Stimulated activated CD4-positive, alpha-beta T cell treated with anti-CD3 and anti-CD28 coated beads, TNF-alpha, amount 100 ng/mL, for 24 hours (primary cell): ENCODE measurements at places on chromosomes 5 and 9.

- DNase-seq, result no peak
These were observed 69.9 kb downstream of the FGF1 start for GRCh38 chr5:142615948-142616347.

DNA sequence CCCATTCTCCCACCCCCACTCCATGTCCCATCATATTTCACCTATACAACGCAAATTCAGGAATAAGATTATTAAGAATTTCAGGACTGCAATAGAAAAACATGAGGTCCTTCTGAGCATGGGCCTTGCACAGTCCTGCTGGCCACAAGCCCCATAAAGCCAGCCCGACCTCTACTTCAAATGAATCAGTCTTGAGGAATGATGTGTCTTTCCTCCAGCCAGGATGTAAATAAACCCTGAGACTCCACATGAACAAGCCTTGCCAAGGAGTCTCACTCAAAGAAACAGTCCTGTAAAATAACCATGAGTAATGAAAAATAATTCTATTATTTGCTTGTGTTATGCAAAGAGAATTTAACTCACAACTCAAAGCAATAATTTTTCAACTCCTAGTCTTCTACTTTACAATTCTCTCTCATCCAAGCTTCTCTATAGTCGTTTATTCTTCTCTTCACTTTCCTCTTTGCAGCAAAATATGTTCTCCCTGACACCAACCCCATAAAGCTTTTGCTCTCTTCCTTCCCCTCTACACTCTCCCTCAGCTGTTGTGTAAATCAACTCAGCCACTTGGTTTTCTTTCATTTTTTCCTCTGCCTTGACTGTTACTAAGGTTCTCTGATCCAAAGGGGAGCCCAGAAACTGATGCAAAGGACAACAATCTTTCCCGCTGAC is 140.1 kb upstream of the MOCS2 start:
- no peak for DNase-seq

GRCh38 chr5:42798284-42799240 is 13.1 kb downstream of the SELENOP start:
- DNase-seq, result no peak

DNA sequence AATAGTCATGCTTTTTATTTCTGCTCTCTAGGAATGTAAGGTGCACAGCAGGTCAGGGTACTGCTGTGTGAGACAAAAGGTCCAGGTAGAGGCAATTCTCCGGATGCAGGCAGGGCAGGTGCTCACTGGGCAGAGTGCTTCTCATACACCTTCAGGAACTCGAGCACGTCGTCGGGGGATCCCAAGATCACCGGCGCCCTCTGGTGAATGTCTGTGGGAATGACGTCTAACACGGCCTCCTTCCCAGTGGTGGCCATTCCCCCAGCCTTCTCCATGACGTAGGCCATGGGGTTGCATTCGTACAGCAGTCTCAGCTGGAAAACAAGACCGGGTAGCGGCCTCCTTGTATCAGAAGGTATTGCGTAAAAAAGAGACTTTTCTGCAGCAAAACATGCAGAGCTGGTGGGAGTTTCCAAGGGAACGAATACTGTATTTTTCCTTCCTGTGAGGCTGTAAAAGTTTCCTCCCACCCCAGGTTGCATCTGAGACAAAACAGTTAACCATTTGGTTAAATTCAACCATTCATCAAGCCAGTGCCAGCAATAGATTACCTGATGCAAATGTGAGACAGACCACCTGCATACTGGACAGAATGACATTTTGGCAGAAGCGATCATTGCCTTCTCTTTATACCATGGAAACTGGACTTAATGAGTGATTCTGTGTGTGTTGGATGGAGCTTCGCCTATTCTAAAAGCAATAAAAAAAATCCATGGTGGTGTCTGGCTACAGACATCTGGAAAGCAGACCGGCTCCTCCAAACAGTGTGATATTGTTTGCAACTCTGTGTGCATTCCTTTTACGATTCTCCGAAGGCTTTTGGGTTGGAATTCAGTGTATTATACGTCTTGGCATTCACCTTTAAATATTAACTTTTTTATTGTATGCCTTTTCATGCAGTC is 9.9 kb upstream of the FBP2 start:
- DNase-seq, result peak; percentile 61

DNA sequence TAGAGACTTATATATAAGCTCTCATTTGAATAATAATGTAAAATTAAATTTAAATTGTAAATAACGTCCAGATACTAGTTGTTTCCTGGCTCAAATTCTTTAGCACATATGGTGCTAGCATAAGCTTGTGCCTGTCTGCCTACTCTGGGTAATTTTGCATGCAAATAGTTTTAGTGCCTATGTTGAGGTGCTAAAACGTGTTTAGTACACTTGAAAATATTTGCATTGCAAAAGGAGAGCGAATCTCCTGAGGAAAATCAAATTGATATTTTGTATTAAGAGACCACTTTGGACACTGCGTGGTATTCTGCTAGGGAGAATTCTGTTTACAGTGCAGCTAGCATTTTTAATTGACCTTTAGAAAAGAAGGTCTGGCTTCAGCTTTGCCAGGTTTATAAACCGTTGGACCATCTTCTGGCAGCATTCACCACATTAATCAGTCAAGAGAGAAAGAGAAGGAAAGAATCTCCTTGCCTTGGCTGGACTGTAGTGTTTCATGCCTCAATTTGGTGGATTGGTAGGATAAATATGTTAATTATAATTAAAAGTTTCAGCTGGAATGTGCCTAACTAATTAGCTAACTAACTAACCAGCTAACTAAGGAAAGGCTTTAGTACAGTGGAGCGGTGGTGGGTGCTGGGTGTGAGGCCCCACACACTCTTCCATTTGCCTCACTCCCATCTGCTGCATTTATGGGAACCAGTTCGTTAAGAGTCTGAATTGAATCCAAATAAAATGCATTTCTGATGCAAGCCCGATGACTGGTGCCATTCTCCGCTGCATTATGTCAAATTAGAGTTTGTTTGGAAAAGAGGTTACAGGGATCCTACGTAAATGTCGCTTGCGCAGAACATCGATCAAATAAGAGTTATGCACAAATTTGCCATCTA is 150.1 kb upstream of the MPDZ start:
- no peak for DNase-seq

DNA sequence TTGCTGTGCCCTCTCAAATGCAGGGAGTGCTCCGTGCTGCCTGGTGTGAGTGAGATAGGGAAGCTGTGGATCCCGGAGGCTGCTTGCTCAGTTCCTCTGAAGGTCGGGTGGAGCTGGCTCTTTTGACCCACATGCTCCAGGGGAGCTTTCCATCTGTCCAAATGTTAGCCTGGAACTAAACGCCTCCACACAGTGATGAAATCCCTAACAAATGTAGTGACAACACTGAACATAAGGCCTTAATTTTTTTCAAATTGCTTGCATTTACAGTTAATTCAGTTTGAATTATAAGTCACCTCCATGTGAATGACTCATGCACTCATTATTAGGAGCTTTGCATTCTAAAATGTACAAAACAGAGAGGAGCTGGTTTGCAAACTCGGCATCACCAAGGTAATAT is 27.0 kb downstream of the PRDM6 start:
- DNase-seq, result no peak

- no peak for DNase-seq
These were observed 83.7 kb downstream of the SH3RF2 start for GRCh38 chr5:146020100-146020499.

GRCh38 chr9:137294091-137294680 is 7.9 kb downstream of the NRARP start:
- DNase-seq, result no peak

GRCh38 chr9:98105006-98105405 is 14.0 kb downstream of the TRIM14 start:
- DNase-seq, result no peak

DNA sequence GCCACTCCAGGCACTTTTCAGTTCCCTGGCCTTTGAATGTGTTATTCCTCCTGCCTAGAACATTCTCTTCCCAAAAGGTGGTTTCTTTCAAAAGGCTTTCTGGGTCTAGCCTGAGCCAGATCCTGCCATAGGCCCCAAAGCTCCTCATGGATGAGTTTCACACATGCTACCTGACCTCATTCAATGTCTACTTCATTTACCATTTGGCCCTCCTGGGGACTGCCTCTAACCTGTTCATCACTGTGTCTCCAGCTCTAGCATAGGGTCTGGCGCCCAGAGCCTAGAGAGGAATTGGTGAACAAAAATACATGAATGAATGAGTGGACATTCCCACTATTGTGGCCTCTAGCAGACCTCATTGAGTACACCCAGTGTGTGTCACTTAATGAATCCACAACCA is 5.4 kb upstream of the P4HA2 start:
- DNase-seq, result no peak

DNA sequence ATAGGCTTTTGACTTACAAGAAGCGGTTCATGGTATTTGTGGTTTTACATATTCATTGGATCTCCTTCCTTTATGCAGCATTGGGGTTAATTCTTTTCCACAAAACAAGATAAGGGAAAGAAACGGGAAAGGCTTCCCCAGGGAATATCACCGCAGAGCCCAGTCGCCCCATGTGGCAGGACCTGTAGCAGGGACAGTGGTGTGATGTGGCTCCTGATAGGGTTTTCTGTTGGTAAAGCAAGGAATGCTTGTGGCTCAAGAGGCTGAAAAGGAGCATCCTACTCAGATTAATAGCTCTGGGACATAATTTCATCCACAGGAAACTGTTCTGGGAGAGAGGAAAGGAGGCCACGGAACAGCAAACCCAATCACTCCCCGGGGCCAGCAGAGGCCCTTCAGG is 699.9 kb downstream of the MTRR start:
- no peak for DNase-seq

DNA sequence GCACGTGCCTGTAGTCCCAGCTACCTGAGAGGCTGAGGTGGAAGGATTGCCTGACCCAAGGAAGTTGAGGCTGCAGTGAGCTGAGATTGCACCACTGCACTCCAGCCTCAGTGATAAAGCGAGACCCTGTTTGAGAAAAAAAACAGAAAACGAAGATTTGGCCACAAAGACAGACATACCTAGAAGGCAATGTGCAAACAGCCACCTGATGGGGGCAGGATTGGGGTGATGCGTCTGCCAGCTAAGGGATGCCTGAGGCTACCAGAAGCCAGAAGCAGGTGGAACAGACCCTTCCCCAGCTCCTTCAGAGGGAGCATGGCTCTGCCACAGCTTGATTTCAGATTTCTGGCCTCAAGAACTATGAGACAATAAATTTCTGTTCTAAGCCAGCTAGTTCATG is 2.9 kb downstream of the HIGD2A start:
- no peak for DNase-seq

DNA sequence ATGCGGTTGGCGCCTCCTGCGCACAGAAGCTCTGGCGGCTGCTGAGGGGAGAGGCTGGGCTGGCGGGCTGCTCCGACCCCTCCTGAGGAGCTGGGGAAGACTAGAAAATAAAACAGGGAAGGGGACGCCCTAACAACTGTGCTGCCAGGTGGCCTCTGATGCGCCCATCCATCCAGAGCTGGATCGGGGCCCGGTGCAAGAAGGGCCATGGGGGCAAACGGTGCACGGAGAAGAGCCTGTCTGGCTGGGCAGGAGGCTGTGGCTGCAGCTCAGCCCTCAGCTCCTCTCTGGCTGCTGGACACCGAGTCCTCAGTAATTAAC is 21.0 kb upstream of the MRNIP start:
- no peak for DNase-seq

DNA sequence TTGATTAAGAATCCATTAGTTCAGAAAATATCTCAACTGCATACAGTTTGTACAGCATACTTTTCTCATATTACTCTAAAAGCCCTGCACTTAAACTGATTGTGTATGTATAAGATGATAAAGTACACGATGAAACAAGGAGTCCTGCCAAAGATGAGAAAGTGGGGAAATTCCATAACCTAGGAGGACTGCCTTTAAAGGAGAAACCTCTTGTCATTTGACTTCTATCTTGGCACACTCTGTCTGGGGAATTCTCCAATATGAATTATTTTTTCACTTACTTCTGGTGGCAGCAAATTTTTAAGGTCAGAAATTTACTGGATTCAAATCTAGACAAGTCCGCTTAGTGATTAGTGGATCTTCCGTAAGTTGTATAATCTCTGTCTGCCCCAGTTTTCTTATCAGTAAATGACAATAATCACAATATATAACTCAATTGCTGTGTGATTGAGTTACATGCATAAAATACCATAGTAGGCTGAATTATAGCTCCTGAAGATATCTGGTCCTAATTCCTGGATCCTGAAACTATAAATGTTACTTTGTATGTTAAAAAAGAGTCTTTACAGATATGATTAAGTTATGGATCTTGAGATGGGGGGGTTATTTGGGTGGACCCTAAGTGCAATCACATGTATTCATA is 17.0 kb upstream of the ISOC1 start:
- DNase-seq, result no peak

DNA sequence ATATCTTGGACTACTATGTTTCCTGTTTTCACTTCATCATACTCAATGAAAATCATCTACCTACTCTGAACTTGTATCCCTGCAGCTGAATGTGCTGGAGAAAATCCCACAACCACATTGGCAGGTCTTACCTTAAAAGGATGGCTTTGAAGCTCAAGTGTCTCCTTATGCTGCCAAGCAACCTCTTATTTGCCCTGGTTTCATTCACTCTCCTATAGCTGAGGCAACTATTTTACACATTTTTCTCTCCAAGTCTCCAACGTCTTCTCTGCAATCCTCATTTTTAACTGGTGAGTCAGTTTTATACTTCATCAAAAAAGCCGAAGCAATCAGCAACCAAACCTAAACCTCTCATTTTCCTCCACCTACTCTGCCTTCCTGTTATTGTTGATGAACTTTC is 49.7 kb downstream of the POU4F3 start:
- DNase-seq, result no peak

DNA sequence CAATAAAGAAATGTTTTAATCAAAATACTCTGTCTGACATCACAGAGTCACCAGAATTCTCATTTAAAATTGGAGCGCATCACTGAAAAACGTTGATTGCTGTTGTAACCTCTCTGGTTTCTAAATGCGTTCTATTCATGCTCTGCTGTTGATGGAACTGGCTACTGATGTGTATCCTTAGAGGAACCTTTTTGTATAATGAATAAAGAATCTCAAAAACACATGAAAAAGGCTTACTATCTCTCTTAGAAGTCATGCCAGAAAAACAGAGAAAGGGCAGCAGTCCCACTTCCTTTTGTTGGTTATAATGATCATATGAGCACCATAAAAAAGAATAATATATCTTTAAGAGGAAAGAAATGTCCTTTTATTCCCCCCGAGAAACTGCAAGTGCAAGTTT is 615.5 kb downstream of the TLE1 start:
- no peak for DNase-seq

GRCh38 chr5:13664377-13664776 is 280.1 kb downstream of the DNAH5 start:
- no peak for DNase-seq

GRCh38 chr5:9124838-9125237 is 421.0 kb downstream of the SEMA5A start:
- DNase-seq, result no peak
